ENCODE measurements at places on chromosomes 1 and 21.

GRCh38 chr1:164773102-164773501 is 214.1 kb downstream of the PBX1 start:
- peak overlapping the region; percentile 72 for H3K27ac ChIP-seq
- H3K4me3 ChIP-seq: no peak overlapping the region
- no peaks in the 10 kb centered on the region for H3K4me1 ChIP-seq
- H3K36me3 ChIP-seq: no peaks in the 10 kb centered on the region

DNA sequence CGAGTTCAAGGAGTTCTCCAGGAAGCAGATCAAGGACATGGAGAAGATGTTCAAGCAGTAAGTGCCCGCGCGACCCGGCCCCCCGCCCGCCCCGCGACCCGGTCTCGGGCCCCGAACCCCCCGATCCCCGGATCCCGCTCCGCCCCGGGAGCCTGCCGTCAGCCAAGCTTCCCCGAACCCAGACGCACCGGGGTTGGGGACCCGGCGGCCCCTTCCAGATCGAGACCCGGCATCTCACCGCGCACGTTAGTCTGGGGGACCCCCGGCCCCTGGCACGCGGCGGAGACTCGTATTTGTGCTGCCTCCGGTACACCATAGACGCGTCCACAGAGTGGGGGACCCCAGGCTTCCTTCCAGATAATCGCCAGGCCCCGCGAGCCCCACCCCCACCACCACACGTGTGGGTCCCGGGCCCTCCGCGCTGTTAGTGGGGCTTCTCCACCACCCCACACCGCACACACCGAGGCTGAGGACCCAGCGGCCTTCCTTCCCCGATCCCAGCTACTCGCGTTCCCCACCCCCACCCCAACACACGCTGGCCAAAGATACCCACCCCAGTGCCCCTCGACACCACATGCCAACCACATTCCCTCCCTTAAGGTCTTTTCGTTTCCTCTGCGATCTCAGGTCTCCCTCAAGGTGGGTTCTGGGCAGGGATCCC is 665 bp downstream of the EFHD2 start:
- peaks cover 50% of the 10 kb centered on the region for H3K4me1 ChIP-seq
- DNase-seq: no peak
- peak overlapping the region; percentile 81 for H3K27ac ChIP-seq
- no peaks in the 10 kb centered on the region for H3K27me3 ChIP-seq
- H3K36me3 ChIP-seq: no peaks in the 10 kb centered on the region
- H3K4me3 ChIP-seq: peak overlapping the region; percentile 97

DNA sequence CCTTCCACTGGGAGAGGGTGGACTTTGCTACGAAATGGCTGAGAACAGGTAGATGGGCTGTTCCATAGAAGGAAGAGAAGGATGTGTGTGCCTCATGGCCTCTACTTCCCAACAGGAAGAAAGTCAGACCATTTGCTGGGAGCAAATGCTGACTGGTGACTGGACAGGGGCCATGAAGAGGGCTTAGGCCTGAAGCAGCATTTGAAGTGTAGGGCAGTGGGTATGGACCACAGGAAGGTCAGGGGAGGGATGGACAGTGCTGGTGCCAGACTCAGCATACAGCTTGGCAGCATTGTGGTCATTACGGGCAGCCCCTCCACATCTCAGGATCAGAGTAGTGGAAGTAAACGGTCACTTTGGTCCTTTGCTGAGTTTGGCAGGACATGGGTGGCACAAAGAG is 275.7 kb downstream of the MATN1 start:
- H3K4me3 ChIP-seq: no peak overlapping the region
- H3K36me3 ChIP-seq: no peaks in the 10 kb centered on the region

GRCh38 chr1:42319128-42319851 is 15.7 kb downstream of the FOXJ3 start:
- H3K4me1 ChIP-seq: peaks cover 63% of the 10 kb centered on the region
- no peak for DNase-seq
- no peak overlapping the region for H3K4me3 ChIP-seq
- H3K36me3 ChIP-seq: no peaks in the 10 kb centered on the region
- peak overlapping the region; percentile 66 for H3K27ac ChIP-seq

GRCh38 chr1:22636927-22637326 is 499 bp downstream of the C1QA start:
- no peaks in the 10 kb centered on the region for H3K36me3 ChIP-seq
- peaks cover 5% of the 10 kb centered on the region for H3K4me1 ChIP-seq
- no peak overlapping the region for H3K27ac ChIP-seq
- H3K4me3 ChIP-seq: peak overlapping the region; percentile 23

Data from sigmoid colon (tissue), 7 donors.